NCI-H82 (cell line): ENCODE measurements at places on chromosomes 7 and 10.
A peak's percentile ranks its signal among the peaks of the same experiment; 100 is the strongest.

DNA sequence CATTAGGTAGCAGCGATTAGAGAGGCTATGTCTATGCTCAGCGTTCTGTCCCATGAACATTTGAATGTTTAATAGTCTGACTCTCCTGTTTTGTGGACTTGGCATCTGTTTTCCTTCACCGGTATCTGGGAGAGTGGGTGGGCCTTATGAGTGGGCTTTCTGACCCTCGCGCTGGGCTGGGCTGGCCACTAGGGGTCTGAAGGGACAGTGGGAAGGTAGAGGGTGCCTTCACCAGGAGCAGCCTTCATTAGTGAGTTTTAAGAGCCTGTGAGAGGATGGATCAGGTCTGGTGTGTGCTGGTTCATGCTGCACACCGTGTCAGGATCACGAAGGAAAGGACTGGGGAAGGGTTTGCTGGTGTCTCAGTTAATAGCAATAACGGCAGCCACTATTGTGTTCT, 33.4 kb downstream of the DCLRE1A start:
- peak; percentile 18 for DNase-seq

DNA sequence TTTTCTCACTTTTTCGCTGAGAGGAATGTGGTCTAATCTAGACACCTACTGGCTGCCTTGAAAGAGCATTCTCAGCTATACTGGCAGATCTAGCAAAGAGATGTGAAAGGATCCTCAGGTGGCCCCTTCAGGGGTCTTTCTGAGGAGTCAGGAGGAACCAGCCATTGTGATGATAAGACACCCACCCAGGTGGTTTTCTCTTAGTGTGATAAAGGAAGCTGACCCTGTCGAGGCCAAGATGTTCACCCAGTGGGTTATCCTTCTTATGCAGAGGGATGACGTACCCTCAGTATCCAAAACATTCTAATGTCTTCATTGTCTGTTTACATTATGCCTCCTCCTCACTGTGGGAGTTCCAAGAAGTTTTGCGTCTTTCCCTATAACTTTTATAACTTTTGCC, 98.3 kb upstream of the LRGUK start:
- no peak for DNase-seq

- DNase-seq = no peak
Measured at GRCh38 chr10:123103944-123104343, 31.8 kb upstream of the HMX3 start.

- DNase-seq = no peak
Measured at GRCh38 chr10:44761076-44761475, 150.1 kb upstream of the TMEM72 start.

DNA sequence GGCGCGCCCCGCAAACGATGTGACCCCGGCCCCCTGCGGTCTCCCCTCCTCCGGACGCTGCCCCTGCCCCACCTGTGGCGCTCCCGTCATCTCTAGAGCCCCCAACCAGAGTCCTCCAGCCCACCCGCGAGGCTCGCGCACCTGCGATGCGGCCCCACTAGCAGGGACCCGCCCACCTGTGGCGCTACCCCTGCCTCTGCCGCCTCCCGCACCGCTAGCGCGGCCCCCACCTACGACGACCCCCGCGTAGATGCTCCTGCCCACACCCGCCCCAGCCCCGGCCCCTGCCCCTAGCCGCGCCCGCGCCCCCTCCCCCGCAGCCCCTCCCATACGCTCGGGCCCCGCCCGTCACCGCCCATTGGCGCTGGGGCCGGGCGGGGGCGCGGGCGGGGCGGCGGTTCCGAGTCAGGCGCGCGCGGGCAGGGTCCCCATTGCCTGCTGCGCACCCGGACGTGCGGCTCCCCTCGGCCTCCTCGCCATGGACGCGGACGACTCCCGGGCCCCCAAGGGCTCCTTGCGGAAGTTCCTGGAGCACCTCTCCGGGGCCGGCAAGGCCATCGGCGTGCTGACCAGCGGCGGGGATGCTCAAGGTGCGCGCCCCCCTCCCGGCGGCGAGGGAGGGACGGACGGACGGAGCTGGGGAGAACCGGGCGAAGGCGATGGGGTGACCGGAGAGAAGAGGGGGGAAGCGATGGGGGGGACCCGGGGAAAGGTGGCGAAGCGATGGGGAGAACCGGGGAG, at the start of gene PFKP:
Gene PFKP (plus strand): TSS at position 431 of the 741 bp plus-strand sequence. CDS start 48 bp downstream, at position 479.
- peak; percentile 56 for DNase-seq

GRCh38 chr7:55273186-55273980, 91.8 kb upstream of the LANCL2 start:
- DNase-seq = no peak

DNA sequence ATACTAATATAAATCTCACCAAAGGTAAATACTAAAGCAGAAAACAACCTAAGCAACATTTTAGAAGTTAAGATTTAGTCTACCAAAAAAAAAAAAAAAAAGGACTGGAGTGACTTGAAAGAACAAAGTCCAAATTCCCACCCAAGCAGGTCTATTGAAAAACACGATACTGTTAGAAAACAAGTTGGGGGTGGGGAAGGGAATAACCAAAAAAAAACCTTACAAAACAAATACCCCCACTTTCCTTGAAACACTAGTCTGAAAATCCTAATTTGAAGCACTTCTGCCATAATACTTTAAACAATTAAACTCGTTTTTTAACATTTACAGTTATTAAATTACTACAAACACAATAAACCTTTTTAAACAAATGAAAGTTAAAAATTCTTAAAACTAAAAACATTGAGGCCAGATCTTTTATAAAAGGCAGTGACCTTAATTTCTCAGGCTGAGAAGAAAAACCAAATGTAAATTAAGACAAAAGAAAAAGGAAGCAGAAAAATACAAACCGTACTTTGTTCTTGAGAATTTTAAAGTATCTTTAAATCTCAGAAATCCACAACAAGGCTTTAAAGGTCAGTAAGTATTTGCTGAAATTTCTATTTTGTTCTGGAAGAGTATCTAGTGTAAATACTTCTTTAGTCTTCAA, 135.1 kb downstream of the NRBF2 start:
- peak; percentile 39 for DNase-seq

- no peak for DNase-seq
Measured at GRCh38 chr7:131014906-131015656, 281.1 kb upstream of the KLF14 start.
